ENCODE measurements at places on chromosomes 12 and 14.

- DNase-seq, result no peak
Measured at GRCh38 chr12:99567072-99567471, 80.5 kb upstream of the GARIN6 start.

DNA sequence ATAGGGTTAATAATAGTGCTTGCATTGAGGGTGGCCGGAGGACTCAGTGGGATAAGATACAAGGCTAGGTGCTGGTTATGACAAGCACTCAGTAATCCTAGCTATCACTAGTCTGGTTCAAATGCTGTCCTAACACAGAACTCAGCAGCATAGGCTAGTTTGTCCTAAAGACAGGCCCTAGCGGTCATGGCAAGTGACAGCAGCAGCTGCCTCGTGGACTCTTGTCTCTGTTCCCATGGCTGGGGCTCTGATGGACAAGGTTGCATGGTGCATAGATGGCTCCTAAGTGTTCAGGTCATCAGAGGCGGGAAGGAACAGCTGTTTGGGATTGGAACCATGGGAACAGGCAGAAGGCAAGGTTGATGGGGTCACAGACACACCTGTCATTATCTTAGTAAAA, 42.4 kb upstream of the IGF1 start:
- DNase-seq, result no peak

GRCh38 chr14:24322672-24323071, 11.4 kb downstream of the LTB4R start:
- DNase-seq, result no peak

GRCh38 chr14:54000341-54000811, 43.8 kb upstream of the BMP4 start:
- no peak for DNase-seq

GRCh38 chr12:48125985-48126384, 6.8 kb downstream of the PFKM start:
- DNase-seq, result no peak

GRCh38 chr14:101075025-101075800, 171.7 kb upstream of the RTL1 start:
- DNase-seq, result no peak

DNA sequence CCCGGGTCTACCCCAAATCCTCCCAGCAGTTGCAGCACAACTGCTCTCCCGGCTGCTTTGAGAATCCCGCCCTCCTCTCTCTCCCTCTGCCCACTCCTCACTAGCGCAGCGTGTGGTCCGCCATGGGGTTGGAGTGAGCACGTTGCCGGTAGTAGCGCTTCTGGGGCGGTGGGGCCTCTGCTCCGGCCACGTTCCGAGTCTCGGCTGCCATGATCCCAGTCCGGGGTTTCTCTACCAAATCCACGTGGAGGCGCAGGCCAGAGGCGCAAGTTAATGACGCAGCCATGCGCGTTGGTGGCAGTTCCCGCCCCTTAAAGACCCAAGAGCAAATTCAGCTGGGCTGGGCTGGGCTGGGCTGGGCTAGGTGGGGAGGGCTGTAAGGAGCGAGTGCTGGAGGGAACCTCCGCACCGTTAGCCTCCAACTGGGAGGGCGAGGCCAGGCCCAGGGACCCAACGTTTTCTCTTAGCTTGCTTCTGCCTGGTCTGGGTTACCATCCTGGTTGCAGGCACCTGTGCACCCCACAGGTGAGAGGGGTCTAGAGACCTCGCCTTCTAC, at the start of gene METTL1:
Gene METTL1, minus strand, starts transcription at position 233 of the 556 bp plus-strand sequence. Its CDS starts 22 bp downstream, at position 211.
- DNase-seq, result peak; percentile 97

GRCh38 chr12:25071366-25071765, 122.5 kb upstream of the BCAT1 start:
- no peak for DNase-seq

GRCh38 chr12:19198272-19198671, 68.7 kb downstream of the PLEKHA5 start:
- DNase-seq, result no peak

GRCh38 chr12:82461836-82462235, 103.5 kb downstream of the METTL25 start:
- DNase-seq, result no peak
